ENCODE measurements at places on chromosomes 6 and 20.

- no peak for DNase-seq
Observed at GRCh38 chr6:80725156-80725930, 618.9 kb downstream of the BCKDHB start.

- no peak for DNase-seq
Observed at GRCh38 chr6:6695625-6696276, 107.2 kb downstream of the LY86 start.

DNA sequence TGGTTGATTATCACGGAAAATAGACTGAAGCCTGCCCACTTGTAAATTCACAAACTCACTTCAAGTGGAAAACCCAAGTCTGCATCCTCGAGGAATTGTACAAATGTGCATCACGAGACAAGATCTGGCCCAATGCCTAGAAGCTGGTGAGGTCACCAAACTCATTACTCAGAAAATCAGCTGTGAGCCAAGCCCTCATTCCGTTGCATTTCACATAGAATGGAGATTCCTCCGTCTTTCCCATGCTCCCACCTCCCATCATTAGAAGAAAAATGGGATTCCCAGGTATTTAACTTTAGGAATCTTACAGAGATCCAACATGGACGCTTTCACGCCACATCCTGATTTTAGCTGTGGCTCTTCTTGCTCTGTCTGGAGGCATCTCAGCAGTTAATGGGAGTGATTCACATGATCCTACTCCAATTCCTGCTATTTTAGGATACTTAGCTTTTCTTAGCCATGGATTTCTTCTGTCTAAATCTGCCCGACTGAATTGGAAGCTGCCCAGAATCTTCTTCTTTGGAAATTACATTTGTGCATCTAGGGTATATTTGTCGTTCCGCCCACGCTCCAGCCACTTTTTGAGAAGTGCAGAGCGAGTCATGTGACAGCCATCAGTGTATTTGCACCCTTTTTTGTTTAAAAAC, 68.7 kb upstream of the STMND1 start:
- DNase-seq: no peak

- no peak for DNase-seq
Observed at GRCh38 chr20:11937230-11937629, 19.5 kb downstream of the BTBD3 start.

- no peak for DNase-seq
Observed at GRCh38 chr6:6179858-6180623, 140.4 kb downstream of the F13A1 start.

DNA sequence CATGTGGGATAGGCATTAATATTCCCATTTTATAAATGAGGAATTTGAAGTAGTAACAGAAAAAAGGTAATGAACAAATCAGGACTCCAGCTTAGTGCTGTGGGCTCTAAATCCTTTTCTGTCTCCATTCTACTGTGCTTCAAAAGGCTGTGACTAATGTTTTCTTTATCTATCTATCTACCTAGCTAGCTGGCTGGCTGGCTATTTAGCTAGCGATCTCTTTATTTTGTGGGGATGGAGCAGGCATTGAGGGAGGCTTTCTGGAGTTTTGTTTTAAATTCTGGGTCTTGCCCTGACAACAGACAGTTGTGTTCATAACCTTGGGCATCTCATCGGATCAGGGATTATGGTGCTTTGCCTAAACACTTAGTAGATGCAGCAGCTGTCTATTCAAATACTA, 139.2 kb downstream of the SOX4 start:
- DNase-seq: no peak

DNA sequence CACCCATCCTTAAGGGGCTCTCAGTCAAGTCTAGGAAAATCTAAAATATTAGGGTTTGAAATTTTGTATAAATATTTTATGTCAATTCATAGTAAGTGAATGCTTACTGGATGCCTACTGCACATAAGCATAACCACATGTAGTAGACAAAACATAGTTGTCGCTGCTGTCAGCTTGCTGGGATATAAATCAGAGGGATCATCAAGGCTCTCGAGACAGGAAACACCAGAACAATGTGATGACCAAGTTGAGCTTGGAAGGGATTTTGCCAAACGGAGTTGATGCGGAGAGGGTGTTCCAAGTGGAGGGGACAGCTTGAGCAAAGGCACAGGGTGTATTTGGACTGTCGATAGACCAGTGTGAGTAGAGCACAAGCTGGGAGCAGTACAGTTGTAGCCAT, 105.8 kb upstream of the SUPT3H start:
- DNase-seq: no peak

DNA sequence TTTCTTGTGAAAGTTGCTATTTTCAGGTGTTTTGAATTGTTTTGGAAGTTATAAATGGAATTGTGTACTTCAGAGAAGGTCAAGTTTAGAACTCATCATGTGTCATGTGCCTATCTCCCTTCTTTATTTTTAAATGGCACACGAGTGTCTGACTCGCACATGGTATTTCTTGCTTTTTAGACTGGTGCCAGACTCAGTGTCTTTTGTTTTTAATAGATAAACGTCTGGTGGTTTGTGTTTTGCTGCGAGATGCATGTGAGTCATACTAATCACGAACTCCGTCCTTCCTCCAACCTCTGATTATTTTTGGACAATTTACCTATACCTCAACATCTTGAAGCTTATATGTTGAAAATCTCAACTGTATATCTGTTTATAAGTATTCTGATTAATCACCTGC, 292.1 kb downstream of the CDKAL1 start:
- DNase-seq: no peak

DNA sequence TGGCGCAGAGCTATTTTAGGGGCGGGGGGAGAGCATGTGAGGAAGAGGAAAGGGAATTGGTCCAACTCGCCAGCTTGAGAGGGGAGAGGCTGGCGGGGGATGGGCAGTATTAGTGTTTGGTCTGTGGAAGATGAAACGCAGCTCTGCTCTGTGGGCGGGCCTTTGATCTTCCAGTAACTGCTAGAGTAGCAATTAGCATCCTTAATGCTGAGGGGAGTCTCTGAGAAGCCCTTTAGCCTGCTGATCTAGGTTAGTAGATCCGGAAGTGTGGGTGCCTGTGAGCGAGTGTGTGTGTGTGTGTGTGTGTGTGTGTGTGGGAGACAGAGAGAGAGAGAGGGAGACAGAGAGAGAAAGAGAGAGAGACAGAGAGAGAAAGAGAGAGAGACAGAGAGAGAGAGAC, 117.2 kb upstream of the BACH2 start:
- DNase-seq: peak; percentile 65

GRCh38 chr20:7853493-7853892, 86.8 kb downstream of the HAO1 start:
- DNase-seq: no peak

- DNase-seq: no peak
Observed at GRCh38 chr6:160387916-160388643, 39.9 kb downstream of the SLC22A3 start.

- no peak for DNase-seq
Observed at GRCh38 chr20:59830665-59831023, 102.8 kb downstream of the SYCP2 start.

GRCh38 chr20:41166201-41167117, 29.1 kb downstream of the PLCG1 start:
- DNase-seq: no peak

DNA sequence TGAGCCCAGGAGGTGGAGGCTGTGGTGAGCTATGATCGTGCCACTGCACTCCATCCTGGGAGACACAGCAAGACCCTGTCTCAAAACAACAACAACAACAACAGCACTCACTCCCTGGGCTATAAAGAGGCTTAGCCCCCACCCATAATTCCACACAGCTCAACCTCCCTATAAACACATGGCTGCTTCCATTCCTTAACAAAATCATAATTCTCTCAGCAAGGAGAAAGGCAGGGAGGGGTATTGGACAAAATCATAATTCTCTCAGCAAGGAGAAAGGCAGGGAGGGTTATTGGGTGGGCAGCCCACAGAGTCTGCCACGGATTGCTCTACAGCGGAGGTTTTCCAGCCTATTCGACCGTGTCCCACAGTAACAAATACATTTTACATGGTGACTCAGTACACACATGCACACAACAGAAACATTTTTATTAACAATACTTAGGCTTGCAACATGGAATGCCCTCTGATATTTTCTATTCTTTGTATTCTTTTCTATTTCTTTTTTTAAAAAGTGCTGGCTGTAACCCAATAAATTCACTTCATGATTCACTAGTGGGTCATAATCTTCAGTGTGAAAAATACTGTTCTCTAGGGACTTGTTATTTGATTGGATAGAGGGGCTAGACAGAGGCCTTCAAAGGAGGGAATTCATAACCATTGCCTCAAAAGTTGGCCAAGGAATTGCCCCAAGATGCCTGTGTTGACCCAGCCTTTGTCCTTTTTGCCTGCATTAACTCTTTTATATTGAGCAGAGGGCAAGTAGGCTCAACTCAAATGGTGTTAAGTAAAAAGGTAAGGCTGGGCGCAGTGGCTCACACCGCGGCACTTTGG, 50.6 kb upstream of the ZMYND8 start:
- DNase-seq: no peak

GRCh38 chr6:13303668-13304017, 24.7 kb downstream of the TBC1D7 start:
- DNase-seq: no peak

DNA sequence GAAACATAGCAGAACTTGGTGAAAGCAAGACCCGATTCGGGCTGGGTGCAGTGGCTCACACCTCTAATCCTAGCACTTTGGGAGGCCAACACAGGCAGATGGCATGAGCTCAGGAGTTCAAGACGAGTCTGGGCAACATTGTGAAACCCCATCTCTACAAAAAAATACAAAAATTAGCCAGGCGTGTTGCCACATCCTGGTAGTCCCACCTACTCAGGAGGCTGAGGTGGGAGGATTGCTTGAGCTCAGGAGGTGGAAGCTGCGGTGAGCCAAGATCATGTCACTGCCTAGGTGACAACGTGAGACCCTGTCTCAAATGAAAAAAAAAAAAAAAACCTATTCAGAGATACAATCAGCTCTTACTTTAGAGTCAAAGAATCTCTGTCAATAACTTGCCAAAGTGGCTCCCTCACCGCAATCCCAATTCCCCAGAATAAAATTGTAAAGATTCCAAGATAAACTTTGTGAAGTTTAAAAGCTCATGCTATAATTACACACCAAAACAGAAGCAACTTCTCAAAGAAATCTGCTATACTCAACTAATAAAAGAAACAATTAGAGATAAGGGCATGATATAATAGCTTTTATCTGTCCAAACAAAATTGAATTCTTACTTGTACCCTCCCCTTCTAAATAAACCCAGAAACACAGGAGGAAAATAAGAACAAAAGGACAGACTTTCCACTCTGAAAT, 33.6 kb downstream of the CDK19 start:
- DNase-seq: no peak

DNA sequence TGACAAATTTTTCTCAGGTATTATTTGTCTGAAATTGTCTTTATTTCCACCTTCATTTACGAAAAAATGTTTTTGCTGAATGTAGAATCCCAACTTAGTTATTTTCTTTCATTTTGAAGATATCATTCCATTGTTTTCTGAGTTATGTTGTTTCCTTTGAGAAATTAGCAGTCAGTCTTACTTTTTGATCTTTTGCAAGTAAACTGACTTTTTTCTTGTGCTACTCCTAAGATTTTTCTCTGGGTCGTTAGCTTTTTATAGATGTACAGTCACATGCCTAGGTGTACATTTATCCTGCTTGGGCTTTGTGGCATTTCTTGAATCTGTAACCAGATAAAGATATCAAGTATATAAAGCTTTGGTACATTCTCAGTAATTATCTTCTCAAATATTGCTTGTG, 29.6 kb upstream of the ASIP start:
- DNase-seq: no peak

- DNase-seq: no peak
Observed at GRCh38 chr6:35024551-35025054, 116.5 kb downstream of the TCP11 start.

- DNase-seq: no peak
Observed at GRCh38 chr6:136326038-136326553, 36.5 kb upstream of the BCLAF1 start.

GRCh38 chr6:167308207-167308606, 16.7 kb upstream of the TTLL2 start:
- DNase-seq: no peak

- no peak for DNase-seq
Observed at GRCh38 chr20:63321148-63321831, 28.3 kb downstream of the COL20A1 start.

DNA sequence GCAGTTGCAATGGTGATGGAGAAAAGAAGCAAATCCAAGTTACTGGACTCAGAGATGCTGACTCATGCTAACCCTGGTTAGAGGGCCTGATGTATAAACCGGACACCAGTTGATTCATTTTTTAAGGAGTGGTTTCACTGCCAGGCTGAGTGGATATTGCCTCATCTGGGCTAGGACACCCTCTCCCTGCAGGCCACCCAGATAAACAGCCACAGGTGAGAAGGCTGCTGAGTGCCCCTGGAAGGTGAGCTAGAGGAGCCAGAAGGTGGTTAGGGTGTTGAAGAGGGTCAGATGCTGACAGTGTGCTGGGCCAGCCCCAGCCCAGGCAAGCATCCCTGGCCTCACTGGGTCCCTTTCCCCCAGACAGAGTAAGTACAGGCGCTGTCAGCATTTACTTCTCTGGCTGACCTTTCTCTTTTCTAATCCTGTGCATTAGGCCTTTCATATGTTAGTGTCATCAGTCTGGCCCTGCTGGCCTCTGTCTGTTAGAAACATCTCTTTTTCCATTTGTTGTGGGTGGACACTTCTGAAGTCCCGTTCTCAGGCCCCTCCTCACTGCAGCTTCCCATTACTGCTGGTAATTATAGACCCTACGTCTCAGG, 13.5 kb downstream of the EPB41L1 start:
- DNase-seq: no peak

GRCh38 chr6:28345201-28345600, 4.5 kb upstream of the ZKSCAN3 start:
- DNase-seq: no peak

DNA sequence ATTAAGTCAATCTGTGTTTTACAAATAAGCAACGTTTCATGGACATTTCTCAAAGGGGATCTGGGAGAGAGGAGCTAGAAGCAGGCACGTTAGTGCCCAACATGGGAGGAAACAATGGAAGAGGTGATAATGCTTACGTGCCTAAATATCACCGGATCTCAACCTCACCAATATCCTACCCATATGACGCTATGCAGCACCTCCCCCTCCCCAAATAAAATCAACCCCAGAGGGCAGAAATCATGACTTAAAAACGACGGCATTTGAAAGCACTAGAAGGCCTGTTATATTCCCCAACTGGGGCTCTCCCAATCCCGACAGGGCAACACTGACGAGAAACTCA, 425 bp downstream of the HBS1L start:
- no peak for DNase-seq

DNA sequence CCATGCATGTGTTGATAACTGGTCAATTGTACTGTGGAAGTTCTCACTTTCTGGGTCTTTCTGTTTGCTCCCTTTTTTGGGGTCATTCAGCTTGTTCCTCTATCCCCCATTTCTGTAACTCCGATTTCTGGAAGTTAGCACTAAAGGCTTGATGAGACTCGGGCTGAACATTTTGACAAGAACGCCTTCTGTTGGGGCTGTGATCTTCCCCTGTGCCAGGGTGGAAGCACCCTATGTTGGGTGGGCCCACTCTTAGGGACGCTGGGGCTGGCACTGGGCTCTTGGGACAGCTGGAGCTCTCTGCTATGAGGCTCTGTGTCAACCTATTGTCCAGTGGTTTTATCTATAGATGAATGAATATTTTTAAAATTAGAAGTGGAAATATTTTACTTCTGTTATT, 60.1 kb upstream of the FRMD1 start:
- no peak for DNase-seq

GRCh38 chr20:37228082-37228481, 33.5 kb downstream of the GHRH start:
- DNase-seq: no peak

GRCh38 chr20:14570811-14571210, 233.4 kb upstream of the FLRT3 start:
- DNase-seq: no peak

GRCh38 chr20:52210037-52210990, 18.7 kb upstream of the ZFP64 start:
- no peak for DNase-seq

Measured in stimulated activated CD8-positive, alpha-beta memory T cell treated with anti-CD3 and anti-CD28 coated beads, Interleukin-12 subunit alpha, Interleukin-12 subunit beta, amount 100 ng/mL, for 4 hours (primary cell).